ENCODE measurements at places on chromosomes 6 and 20.

DNA sequence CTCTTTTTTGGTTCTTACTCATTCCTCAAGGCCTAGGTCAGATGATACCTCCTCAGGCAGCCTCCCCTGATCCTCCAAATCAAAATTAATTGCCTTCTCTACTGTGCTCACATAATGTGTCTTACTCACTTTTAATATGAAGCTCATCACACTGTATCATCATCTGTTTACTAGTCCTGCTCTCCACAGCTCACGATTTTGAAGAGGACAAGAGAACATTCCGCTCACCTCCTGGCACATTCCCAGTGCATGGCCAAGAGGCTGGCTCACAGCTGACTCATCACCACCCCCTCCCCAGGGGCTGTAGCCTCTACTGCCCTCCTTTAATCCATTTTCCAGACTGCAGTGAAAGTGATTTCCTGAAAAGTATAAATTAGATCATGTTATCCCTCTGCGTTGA, 133.1 kb downstream of the ALDH8A1 start:
- DNase-seq = no peak

- DNase-seq = peak; percentile 81
Measured at GRCh38 chr6:31180500-31180899, 10.0 kb upstream of the POU5F1 start.

- no peak for DNase-seq
Measured at GRCh38 chr6:108736002-108736361, 112.2 kb upstream of the ARMC2 start.

DNA sequence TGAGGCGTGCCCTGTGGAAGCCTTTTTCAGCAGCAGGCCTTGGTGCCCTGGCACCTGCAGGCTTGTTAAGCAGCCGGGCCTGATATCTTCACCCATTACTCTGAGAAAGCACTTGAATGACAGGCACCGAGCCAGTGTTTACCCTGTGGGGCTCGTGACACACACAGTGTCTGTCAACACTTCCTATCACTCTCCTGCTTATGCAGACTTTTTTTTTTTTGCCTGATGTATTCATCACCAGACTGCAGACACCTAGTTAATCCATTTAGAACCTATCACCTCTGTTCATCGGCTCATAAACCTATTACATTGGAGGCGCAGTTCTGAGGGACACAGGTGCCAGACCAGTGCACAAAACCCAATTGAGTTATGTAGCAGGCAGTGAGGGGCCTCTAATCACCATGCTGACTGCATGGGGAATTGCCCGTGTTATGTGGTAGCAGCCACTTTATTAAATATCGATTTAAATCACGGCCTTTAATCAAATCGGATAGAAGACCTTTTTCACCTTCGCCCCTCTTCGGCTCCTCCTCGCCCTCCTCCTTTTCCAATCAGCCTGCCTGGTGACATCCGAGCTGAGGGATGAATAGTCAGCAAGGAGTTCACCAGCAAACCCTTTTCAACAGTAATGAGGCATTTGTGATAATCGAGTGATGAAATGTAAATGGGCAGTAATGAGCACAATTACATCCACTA, 962.9 kb upstream of the SLC35B3 start:
- DNase-seq = no peak

DNA sequence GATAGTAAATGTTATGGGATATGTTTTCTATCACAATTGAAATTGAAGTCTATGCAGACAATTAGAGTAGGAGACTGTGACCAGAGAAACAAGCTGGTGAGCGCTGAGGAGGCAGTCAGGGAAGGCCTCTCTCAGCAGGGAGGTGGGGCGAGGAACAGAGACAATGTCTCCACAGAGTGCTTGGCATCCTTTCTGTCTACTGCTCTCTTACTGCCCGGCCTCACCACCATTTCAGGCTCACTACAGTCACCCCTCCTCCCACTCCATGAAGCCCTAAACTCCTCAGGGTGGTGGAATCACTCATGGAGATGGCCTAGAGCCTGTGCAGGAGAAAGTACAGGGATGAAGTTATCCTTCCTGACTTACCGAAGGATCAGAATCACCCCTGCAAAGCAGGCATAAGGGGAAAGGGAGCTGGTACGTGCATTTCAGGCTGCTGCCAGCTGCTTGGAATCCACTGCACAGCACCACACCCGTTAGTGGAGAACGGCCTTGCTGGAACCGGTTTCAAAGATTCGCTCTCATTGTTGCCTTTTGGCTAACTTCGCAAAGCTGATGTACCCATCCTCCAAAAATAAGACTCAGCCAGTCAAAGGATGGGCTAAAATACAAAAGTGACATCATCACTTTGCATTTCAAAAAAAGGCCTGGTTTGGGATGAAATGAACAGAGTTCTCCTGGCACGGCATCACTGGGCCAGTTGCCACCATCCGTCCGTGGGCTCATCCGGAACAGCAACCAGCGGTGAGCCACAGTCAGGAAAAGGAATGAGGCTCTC, 67.3 kb downstream of the SLC22A23 start:
- no peak for DNase-seq

DNA sequence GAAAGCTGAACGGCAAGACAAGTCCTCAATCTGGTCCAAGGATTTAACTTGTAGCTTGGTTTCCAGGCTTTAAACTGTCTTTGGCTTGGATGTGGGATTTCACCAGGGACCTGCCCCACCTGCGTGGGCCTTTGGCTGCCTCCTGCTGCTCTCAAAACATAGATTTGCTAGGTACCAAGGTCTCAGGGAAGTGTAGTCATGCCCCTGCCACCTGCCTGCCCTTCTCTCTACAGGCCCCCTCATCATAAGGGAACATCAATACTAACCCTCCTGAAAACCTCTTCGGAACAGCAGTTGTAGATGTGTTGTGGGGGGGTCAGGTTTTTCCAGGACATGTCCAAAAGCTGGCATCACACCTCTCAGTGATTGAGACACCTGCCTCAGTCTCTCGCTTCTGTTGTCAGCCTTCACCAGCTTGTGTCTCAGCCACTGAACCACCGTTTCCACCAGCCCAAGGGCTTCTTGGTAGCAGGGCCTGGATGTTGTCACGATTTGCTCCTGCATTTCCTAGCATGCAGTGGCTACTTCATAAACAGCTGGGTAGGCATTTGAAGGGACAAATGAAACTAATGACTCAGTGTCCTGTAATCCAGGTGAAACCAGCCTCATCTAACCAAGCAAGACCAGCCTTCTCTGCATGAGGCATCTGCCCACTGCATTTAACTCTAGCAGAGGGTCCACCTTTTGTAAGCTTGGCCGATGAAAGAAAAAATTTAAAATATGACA, 141.6 kb upstream of the THBS2 start:
- no peak for DNase-seq

DNA sequence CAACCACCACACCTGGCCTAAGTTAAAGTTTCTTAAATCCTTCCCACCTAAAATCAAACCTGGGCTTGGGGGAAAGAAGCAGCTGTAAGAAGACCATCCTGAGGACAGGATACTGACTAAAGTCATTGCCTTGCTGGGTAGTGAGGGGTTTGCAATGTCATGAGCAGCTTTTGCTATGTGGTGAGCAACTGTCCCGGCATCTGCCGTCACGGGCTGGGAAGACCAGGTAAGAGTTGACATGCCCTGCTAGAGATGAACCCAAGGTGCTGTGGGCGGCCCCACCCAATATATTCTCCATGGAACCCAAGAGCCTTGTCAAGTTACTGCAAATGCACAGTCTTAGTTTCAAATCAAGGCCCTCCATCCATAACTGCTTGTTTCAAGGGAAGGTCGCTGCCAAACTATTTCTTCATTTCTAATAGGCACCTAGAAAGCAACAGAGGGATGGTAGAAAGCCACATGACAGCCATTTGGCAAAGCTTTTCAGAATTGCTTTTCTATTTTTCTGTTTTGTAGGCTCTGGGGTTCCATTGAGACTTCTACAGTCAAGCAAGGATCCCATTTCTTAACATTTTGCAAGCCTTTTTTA, 357.8 kb upstream of the JARID2 start:
- DNase-seq = no peak

GRCh38 chr6:327538-328116, 35.3 kb downstream of the DUSP22 start:
- no peak for DNase-seq
